ENCODE measurements at places on chromosomes 13 and 19. TPM values are rescaled to one million over a fixed set of nuclear protein-coding genes. Genes with fewer than 3 reads are reported as not detected.

MYPOP gene
- total RNA-seq = 4.0 TPM

PLK5 gene
- total RNA-seq = not detected

ZNF28 gene
- 6.8 TPM for total RNA-seq

FUT1 gene
- total RNA-seq = 15.1 TPM

GPALPP1 gene
- 6.4 TPM for total RNA-seq

ZNF358 gene
- 23.7 TPM for total RNA-seq

KIR3DL1 gene
- not detected for total RNA-seq

SIAH3 gene
- total RNA-seq = not detected

F10 gene
- total RNA-seq = 1.1 TPM

ZNF850 gene
- 0.97 TPM for total RNA-seq

LILRA2 gene
- 0.19 TPM for total RNA-seq
